Effector CD4-positive, alpha-beta T cell (primary cell): ENCODE measurements at places on chromosomes 2 and 18.

GRCh38 chr18:42137693-42138375 lies 182.8 kb downstream of the PIK3C3 start:
- no peak for DNase-seq

- no peak for DNase-seq
Observed at GRCh38 chr2:6665093-6666045, 200.3 kb downstream of the CMPK2 start.

DNA sequence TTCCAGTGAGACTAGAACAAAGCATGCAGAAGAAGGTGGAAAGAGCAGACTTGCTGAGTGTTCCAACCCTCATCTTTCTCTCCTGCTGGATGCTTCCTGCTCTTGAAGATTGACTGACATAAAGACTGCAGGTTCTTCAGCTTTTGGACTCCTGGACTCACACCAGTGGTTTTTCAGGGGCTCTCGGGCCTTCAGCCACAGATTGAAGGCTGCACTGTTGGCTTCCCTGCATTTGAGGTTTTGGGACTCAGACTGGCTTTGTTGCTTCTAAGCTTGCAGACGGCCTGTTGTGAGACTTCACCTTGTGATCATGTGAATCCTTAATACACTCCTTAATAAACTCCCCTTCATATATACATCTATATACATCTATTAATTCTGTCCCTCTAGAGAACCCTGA lies 20.4 kb downstream of the VRK2 start:
- DNase-seq = no peak

DNA sequence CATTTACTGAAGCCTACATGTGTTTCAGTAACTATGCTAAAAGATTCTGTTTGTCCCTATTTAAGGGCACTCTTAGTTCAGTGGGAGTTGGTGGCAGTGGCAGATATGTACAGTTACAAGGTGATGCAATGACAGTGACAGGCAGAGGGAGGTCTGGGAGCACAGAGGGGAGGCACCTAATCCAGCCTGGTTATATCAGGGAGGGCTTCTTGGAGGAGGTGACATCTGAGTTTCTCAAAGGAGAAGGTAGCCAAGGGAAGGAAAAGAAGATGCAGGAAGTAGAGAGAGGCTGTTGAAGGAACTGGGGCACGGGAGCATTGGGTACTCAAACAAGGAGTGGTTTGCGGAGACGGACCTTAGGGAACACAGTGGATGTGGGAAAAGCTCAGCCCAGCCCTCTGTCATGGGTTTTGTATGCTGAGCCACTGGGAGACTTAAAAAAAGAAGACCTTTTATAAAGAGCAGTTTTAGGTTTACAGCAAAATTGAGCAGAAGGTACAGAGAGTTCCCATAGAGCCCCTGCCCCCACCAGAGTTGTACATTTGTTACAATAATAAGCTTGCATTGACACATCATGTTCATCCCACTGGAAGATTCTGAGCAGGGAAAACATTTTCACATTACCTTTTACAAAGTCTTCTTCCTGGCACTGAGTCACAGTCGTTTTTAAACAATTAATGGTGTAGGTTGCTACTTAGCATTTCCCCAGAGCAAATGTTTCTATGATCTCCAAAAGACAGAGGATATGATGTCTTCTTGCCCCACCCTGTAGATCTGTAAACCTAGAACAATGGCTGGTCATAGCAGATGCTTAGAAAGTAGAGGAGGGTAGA lies 83.0 kb upstream of the TAF1B start:
- DNase-seq = no peak

GRCh38 chr18:598124-598589 lies 1.4 kb downstream of the CLUL1 start:
- DNase-seq = no peak

GRCh38 chr2:217988840-217989204 lies 14.0 kb downstream of the TNS1 start:
- no peak for DNase-seq

DNA sequence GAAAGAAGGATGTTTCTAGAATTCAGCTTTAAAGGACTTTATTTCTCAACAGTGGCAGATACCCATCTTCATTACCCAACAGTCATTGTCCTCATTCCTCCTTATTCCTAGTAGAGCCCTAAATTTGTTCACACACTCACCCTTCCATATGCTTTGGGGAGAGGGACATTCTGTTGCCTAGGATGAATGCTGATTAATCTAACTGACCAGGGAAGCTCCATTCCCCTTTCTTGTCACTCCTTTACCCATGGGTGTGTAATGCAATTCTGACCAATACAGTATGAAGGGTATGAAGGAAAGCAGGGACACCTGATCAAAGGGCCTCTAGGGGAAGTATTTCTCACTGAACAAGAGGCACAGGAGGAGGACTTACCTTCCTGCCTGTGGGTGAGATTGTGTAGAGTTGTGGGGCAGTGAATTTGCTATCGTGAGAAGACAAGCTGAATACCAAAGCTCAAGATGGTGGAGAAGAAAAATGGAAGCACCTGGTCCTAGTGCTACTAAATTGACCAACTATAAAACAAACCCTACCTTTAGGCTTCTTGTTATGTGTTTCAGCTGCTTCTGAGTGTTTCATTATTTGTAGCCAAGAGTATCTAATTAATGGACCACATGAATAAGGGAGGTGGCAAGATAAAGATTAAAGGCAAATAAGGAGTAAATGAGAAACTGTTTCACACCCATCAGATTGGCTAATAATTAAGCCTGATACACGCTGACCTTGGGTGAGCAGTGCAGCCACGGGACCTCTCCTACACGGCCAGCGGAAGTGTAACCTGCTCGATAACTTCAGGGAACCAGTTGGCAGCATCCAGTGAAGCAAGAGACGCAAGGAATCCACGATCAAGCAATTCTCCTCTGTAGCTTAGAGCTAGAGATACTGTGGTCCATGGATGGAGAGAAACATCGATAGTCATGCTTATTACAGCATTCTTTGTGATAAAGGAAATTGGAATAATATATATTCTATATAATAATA lies 202.3 kb downstream of the MYCN start:
- no peak for DNase-seq

DNA sequence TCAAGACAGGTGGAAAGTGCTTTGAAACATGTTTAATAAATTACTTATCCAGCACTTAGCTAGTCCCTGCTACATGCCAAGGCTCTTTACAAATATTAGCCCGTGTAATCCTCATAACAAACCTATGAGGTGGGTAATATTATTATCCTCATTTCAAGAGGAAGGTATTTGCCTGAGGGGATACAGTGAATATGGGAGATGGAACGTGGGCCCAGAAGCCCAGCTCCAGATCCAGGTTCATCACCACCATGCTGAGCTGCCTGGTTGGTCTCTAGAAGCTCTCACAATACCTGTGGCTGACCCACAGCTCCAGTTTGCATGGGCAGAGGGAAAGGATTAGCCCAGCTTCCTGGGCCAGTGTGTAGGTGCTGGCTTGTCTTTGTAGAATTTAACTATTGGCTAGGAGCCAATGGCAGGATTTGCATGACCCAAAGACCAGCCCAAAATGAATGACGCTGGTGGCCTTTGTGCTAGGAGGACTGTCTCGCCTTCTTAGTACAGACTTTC lies 61.6 kb upstream of the ATP8B1 start:
- DNase-seq = no peak

DNA sequence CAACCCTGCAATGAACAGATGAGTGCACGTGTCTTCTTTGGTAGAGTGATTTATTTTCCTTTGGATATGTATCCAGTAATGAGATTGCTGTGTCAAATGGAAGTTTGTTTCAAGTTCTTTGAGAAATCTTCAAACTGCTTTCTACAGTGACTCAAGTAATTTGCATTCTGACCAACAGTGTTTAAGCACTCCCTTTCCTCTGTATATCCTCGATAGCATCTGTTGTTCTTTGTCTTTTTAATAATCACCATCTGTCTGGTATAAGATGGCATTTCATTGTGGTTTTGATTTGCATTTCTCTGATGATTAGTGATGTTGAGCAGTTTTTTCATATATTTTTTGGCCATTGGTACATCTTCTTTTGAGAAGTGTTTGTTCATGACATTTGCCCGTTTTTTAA lies 1608.3 kb upstream of the ZEB2 start:
- no peak for DNase-seq

- peak; percentile 49 for DNase-seq
Observed at GRCh38 chr2:191030521-191031154, 16.7 kb upstream of the STAT1 start.

GRCh38 chr2:142874293-142874814 lies 3.1 kb upstream of the KYNU start:
- DNase-seq = no peak

GRCh38 chr2:3459185-3460015 lies 59.9 kb downstream of the ADI1 start:
- DNase-seq = no peak

- DNase-seq = no peak
Observed at GRCh38 chr2:218833023-218833609, 1.5 kb upstream of the PRKAG3 start.

DNA sequence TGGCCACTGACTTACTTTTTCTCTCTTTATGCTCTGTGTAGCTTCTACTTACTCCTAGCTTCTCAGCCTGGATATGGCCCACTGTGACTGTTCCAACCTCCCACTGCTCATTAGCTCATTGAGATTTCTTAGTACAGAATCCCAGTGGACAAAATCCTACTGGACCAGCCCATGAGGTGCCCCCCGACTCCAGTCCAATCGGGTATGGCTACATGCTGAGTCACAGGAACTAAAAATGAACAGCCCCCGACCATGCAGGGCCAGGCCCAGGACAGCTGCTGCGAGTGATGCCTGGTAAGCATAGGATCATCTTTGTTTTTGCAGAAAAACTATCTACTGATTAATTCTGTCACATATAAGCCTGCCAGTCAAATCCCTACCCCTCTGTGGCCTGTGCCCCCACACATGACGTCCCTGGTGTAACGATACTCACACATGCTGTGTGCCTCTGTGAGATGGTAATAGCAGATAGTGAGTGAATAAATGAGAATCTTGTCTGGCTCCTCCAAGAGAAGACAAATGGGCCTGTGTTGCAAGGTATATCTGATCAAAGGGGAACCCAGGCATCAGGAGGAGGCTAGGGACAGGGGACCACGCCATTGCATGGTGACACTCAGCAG lies 85.9 kb upstream of the KLF7 start:
- DNase-seq = no peak

DNA sequence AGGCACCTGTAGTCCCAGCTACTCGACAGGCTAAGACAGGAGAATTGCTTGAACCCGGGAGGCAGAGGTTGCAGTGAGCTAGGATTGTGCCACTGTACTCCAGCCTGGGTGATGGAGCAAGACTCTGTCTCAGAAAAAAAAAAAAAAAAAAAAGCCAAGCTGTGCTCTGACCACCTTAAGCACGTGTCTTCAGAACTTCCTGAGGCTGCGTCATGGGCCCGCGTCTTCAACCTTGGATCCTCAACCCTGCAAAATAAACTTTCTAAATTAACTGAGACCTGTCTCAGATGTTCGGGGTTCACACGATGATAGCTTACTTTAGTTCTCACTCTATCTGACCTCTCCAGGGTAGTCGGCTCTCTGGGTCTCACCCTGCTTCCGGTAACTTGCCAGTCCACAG lies 65.8 kb upstream of the CABLES1 start:
- peak; percentile 10 for DNase-seq

- DNase-seq = no peak
Observed at GRCh38 chr2:226267516-226268289, 531.9 kb downstream of the IRS1 start.

DNA sequence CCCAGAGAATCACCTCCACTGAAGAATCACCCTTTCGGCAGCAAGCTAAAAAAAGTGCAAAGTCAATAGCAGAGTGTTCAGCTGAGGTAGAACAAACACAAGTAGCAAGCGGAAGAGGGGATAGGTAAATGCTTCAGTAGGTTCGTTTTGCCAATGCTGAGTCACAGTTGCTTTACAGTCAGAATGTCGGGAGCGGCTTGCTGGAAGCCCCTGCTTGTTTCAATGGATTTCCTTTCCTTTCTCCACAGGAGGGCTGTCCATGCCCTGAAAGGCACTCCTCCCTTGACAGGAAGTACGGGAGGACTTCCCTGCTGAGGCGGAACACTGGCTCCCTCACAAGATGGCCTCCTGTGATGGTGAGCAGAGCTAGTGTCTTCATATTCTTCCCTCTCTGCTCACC lies 146.2 kb upstream of the LYPD1 start:
- DNase-seq = no peak

GRCh38 chr18:30177056-30177455 lies 865.5 kb downstream of the DSC3 start:
- no peak for DNase-seq
